NCI-H345 (cell line): ENCODE measurements at places on chromosomes 7 and 10.

DNA sequence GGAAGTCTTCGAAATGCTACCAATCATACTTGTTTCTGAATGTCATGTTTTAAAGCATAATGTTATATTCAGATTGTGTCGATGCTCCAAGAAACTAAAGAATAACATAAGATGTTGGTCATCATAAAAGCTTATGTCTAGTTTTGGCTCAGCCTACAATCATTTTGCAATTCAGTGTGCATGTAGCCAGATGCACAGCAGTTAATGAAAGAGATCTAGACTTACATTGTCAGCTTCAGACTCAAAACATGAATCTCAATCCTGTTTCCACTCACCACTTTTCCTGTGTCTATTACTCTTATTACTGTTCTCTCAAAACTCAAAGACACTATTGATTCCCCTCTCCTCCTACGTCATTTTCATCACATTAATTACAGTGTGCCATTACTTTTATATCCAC lies 21.4 kb downstream of the TMEM196 start:
- no peak for DNase-seq

DNA sequence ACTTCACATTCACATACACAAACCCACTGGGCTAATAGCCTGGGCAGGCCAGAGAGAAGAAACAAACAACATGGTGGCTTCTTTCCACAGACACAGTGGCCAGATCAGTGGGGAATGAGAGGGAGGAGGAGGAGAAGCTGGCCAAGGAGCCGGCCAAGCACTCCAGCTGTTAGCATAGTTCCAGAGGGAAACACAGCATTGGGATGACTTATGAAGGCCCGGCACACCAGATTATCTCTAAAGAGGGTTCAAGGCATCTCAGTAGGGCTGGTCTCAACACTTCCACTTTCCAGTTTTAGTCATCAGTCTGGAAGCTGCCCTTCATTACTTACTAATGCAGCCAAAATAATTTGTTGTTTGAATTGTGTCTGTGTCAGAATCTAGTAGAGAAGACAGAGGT lies 42.1 kb upstream of the GPR26 start:
- no peak for DNase-seq

GRCh38 chr10:80176526-80176925 lies 28.8 kb downstream of the ANXA11 start:
- no peak for DNase-seq

GRCh38 chr7:45564485-45564884 lies 9.7 kb upstream of the ADCY1 start:
- no peak for DNase-seq

GRCh38 chr7:54743580-54743979 lies 15.4 kb downstream of the SEC61G start:
- DNase-seq = no peak

- DNase-seq = no peak
Observed at GRCh38 chr10:114335614-114336013, 68.7 kb downstream of the AFAP1L2 start.

DNA sequence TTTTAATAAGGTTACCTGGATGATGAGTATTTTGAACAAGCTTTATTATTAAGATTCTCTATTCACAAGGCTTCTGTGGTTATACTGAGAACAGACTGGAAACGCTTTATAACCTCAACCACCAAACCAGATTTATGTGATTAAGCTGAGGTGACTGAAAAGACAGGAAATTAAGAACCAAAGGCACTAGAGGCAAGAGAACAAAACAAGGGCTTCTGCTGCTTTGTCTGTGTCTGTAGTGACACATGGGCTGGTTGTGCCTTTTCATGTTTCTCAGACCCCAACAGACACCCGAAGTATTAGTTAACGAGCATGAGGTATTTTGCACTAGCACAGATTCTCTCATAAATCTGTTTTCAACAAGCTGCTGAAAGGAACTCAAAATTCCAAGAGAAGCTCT lies 64.4 kb downstream of the RAPGEF5 start:
- no peak for DNase-seq

GRCh38 chr10:86653379-86653778 lies 968 bp upstream of the OPN4 start:
- DNase-seq = no peak

DNA sequence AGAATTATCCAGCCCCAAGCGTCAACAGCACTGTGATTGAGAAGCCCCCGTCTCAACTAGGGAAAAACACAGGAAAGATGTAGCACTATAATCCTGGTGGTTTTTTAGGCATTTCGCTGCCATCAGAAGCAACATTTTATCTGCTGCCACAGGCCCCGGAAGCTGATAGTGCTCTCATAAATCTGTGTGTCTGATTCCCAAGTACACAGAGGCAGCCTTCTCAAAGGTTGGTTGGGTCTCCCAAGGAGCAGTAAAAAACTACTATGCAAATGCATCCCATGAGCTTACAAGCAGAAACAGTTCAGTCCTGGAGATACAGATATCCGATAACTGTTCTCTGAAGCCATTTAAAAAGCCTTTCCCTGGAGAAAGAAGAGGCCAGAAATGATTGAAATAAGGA lies 45.8 kb upstream of the LYZL1 start:
- no peak for DNase-seq

- no peak for DNase-seq
Observed at GRCh38 chr10:116371737-116372136, 47.5 kb downstream of the CCDC172 start.
